ENCODE measurements at places on chromosomes 1 and 21. TPM values are rescaled to one million over a fixed set of nuclear protein-coding genes. Genes with fewer than 3 reads are reported as not detected.
A peak's percentile ranks its signal among the peaks of the same experiment; 100 is the strongest.

CASQ2 gene
- total RNA-seq: not detected

- no peaks in the 10 kb centered on the region for H3K27me3 ChIP-seq
- H3K36me3 ChIP-seq: no peaks in the 10 kb centered on the region
- H3K4me1 ChIP-seq: peaks cover 69% of the 10 kb centered on the region
- no peak overlapping the region for H3K4me3 ChIP-seq
- H3K27ac ChIP-seq: peak overlapping the region; percentile 68
These were observed 53.5 kb upstream of the S1PR1 start for GRCh38 chr1:101183388-101183699.

DNA sequence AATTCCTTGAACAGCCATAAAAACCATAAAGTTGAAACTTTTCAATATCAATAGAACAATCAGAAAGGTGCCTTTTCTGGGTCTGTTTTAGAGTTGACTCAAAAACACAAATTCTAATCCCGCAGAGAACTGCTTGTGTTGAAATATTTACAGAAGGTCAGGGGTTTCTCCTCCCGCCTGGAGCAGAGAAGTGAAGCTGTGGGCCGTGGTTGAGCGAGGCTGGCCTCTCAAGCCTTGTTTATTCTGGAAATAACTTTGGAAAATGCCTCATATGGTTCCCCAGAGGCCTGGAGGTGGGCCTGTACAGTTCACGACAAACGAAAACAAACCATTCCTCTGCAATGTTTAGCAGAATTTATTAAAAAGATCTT, 90.8 kb upstream of the ERRFI1 start:
- no peak overlapping the region for H3K4me3 ChIP-seq
- no peaks in the 10 kb centered on the region for H3K36me3 ChIP-seq
- DNase-seq: no peak
- H3K4me1 ChIP-seq: peaks cover 22% of the 10 kb centered on the region
- no peak overlapping the region for H3K27ac ChIP-seq

DNA sequence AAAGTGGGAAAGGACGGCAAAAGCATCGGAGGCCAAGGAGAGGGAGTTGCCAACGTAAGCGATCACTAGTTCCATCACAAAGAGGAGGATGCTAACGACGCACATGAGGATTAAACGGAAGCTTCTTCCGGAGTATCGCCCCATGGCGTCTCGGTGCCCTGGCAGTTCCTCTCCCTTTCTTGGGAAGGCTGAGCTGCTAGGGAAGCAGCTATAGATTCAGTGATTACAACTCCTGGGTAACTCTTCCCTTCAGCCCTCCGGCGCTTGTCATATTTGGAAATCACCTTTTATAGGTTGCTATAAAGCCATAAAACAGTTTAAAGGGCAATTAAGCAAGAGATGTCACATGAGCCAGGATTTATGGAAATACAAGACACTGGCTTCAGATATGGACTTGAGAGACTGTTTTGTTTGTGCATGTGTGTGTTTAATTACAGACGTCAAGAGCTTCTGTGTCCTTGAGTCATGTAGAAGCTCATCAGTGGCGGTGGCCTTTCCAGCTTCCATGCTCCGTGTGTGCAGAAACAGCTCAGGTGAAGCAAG, 30.6 kb upstream of the SLC30A10 start:
- no peak for DNase-seq
- no peak overlapping the region for H3K4me3 ChIP-seq
- H3K27me3 ChIP-seq: no peaks in the 10 kb centered on the region
- H3K27ac ChIP-seq: no peak overlapping the region

DNA sequence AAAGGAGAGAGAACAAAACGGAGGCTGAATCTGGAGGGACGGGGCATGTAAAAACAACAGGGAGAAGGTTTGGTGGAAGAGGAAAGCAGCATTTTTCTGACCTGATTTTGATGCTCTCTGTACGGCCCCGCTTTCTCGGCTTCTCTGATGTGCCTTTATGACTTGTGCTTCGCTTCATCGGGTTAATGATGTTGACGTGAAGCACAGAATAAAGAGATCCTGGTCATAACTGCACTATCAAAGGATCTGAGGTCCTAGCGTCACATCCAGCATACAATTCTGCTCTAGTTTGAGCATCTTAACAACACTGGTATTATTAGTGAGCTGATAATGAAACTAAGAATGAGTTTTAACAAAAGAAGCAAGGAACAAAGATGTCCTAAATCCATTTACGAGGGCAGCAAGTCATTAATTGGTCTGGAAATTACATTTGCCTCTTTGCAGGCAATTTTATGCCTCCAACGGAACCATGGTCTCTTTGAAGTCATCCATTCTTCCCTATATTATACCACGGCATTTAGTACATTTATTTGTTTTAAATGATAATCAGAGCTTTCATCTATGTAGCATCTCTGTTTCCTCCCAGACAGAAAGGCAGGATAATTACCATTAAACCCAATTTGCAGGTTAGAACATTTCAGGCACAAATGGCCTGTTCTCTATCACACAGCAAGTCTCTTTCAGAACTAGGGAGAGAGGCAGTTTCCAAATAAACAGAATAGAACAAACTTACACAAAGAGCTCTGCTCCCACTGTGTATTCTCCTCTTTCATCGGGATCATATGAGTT, 45.3 kb upstream of the B3GALNT2 start:
- DNase-seq: no peak
- no peak overlapping the region for H3K27ac ChIP-seq
- peaks cover 9% of the 10 kb centered on the region for H3K27me3 ChIP-seq
- H3K4me1 ChIP-seq: no peaks in the 10 kb centered on the region

GRCh38 chr1:93581917-93582850, 99.5 kb downstream of the BCAR3 start:
- no peak overlapping the region for H3K4me3 ChIP-seq
- DNase-seq: no peak
- H3K27ac ChIP-seq: no peak overlapping the region

G0S2 gene
- total RNA-seq: 92.7 TPM

KIF26B gene
- total RNA-seq: not detected

COL8A2 gene
- total RNA-seq: not detected

GRCh38 chr1:175536921-175537320, 206.5 kb downstream of the TNR start:
- DNase-seq: no peak
- no peaks in the 10 kb centered on the region for H3K27me3 ChIP-seq
- no peaks in the 10 kb centered on the region for H3K36me3 ChIP-seq

- no peaks in the 10 kb centered on the region for H3K4me1 ChIP-seq
- H3K36me3 ChIP-seq: peaks cover 26% of the 10 kb centered on the region
- H3K27ac ChIP-seq: no peak overlapping the region
- DNase-seq: no peak
- H3K4me3 ChIP-seq: no peak overlapping the region
- H3K27me3 ChIP-seq: no peaks in the 10 kb centered on the region
These were observed 47.5 kb downstream of the EVA1C start for GRCh38 chr21:32459972-32460371.

LAX1 gene
- total RNA-seq: 14.3 TPM

AJAP1 gene
- total RNA-seq: not detected

DNA sequence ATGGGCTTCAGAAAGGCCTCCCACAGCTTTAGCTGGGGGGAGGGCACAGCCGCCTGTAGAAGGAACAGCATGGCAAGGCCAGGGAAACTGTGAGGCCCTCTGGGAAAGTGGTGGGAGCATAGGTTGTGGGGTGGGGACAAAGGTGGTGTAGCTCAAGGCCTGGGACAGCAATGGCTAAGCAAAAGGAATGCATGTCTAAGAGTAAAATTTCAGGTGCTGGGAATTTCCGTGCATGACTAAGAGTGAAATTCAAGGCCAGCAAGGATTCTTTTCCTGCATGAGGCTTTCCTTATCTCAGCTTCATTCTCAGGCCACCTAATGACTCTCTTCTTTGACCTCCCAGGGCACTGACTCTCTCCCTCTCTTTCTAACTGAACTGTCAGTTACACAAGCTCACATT, 86.5 kb upstream of the WNT4 start:
- DNase-seq: no peak
- H3K27me3 ChIP-seq: peaks cover 7% of the 10 kb centered on the region
- H3K36me3 ChIP-seq: no peaks in the 10 kb centered on the region
- no peaks in the 10 kb centered on the region for H3K4me1 ChIP-seq
- H3K4me3 ChIP-seq: no peak overlapping the region
- H3K27ac ChIP-seq: no peak overlapping the region

TRIM46 gene
- 6.3 TPM for total RNA-seq

MIXL1 gene
- not detected for total RNA-seq

Measured in activated CD4-positive, alpha-beta memory T cell treated with anti-CD3 and anti-CD28 coated beads for 36 hours (primary cell).